ENCODE measurements at places on chromosomes 11 and 22.

GRCh38 chr11:12206529-12206928, 96.1 kb downstream of the MICAL2 start:
- no peak for DNase-seq

GRCh38 chr11:33478111-33478573, 221.0 kb downstream of the HIPK3 start:
- peak; percentile 74 for DNase-seq

DNA sequence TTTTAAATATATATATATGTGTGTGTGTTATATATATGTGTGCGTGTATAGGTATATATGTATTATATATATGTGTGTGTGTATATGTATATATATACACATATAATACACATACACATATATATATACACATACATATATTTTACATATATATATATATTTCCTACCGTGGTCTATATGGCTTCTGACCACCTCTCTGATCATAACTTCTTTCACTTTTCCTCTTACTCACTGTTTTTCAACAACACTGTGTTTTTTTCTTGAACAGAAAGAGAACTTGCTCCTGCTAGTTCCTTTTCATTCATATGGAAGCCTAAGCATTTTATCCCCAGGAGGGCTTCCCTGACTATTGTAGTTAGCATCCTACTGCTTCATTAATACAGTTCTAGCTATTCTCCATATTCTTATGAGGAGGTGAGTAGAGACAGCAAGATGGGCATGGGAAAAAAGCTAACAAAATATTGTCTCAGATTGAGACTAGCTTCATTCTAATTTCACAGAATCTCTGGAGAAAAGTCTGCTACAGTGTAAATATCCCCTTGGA, 38.5 kb upstream of the CTSC start:
- DNase-seq = no peak

GRCh38 chr11:113698515-113698914, 7.6 kb downstream of the TMPRSS5 start:
- no peak for DNase-seq

- DNase-seq = no peak
Measured at GRCh38 chr11:98842187-98842586, 178.6 kb upstream of the CNTN5 start.

DNA sequence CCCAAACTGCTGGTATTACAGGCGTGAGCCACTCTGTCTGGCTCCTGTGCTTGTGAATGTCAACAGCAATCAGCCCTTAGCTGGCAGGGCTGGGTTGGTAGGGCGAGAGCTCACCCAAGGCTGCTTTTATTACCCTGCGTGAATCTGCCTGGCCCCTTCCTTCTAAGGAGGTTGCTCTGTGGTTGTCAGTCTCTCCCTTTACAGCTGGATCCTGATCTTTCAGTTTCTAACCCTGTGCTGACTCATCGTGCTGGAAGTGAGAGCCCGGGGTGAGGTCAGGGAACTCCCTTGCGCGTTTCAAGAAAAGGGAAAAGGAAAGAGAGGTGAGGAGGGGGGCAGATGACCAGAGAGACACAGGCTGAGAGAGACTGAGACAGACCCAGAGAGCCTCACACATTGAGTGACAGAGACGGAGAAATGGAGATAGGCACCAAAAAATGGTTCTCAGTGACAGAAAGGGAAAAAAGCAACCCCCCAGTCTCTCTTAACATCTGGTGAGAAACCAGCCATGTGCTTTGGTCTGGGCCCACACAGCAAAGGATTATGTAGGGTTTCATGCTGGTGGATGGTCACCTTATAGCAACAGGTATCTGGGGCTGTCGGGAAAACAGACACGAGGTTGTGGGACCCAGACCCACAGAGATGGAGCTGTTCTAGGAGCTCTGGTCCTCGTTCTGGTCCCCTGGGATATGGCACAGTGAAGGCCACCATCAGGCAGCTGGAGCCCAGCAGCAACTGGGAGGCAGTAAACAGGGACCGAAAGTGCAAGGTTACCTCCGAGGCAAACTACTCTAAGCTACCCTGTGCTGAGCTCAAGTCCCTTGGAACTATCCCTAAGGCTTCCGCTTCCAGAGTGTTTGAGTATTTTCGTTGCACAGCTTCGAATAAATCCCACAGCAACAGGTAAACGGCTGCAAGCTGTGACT, 2.5 kb downstream of the TCN2 start:
- no peak for DNase-seq

- DNase-seq = no peak
Measured at GRCh38 chr11:116043857-116044256, 539.6 kb upstream of the CADM1 start.

DNA sequence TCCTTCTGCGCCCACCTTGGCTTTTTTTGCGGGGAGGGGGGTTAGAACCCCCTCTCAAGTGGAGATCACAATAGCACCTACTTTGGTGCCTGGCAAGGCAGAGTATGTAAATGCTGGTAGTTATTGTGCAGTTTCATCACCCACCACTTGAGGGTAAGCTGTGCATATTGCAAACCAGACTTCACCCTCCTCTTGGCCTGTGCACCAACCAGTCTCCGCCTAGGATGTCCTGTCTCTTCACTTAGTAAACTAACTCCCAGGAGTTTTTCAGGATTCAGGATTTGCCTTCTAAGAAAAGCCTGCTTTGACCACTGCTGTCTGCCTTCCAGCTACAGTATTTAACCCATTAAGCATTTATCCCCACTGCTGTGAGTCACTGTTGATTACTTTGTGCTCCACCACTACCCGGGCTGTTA, 2.0 kb upstream of the UBXN1 start:
- no peak for DNase-seq

DNA sequence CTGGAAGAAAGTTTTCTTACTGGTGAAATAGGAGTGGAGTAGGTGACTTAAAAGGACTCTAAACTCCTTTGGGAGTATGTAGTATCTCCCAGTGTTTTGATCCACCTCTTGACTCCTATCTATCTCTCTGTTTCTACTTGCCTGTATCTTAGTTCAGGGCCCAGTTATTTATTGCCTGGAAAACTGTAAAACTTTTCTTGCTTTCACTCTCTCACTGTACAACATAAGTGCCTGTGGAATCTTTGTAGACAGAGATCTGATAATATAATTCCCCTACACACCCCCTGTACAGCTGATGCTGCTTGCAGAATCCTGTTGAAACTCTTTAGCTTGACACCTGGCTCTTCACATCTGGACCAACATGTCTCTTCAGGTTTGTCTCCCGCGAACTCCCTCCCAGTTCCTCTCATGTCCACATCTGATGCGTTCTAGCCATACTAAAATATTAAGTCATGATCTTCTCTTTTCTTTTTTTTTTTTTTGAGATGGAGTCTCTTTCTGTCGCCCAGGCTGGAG, 26.5 kb upstream of the SESN3 start:
- DNase-seq = no peak

- DNase-seq = no peak
Measured at GRCh38 chr11:27698872-27699241, 1.4 kb downstream of the BDNF start.

GRCh38 chr22:19769393-19769715, 8.8 kb downstream of the TBX1 start:
- DNase-seq = no peak

DNA sequence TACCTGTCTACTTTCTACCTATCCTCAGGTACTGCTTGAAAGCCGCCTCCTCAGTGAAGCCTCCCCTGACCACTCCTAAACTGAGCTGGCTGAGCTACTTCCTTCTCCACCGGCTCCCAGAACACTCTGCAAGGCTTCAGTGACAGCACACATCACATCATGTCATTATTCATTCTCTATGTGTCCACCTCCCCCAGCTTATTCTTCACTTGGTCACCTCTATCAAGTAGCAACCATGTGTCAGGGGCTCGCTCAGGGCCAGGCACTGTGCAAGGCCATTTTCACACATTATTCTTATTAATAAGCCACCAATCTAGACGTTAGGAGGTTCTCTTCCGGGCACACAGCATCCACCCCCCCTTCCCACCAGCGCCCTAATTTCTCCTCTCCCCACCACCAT, 3.7 kb upstream of the ELFN2 start:
- no peak for DNase-seq

- no peak for DNase-seq
Measured at GRCh38 chr11:67366961-67367760, 6.2 kb downstream of the CLCF1 start.

- no peak for DNase-seq
Measured at GRCh38 chr11:118264569-118265465, 720 bp upstream of the MPZL2 start.

- no peak for DNase-seq
Measured at GRCh38 chr11:26418386-26418912, 86.5 kb downstream of the ANO3 start.

GRCh38 chr11:70825893-70826540, 426.4 kb downstream of the SHANK2 start:
- DNase-seq = no peak

DNA sequence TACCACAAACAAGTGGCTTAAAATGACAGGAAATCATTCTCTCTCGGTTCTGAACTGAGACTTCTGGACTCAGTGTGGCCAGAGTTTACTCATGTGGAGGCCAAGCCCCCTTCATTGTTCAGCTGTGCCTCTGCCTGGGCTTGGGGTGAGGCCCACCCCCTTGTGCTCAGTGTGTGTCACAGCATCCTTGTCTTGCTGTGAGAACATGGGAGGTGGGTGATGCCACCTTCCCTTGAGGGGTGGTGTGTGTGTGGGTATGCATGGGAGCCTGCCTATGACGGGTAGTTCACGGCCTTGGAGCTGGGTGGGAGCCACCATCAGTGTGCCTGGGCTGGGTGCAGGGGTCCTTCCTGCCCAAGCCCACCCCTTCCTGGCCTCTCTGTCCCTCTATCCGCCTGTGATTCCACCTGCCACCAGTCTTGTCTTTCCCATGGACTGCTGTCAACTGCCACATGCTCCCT, 101.7 kb downstream of the MORC2 start:
- no peak for DNase-seq

GRCh38 chr11:109998921-109999320, 94.3 kb upstream of the ZC3H12C start:
- no peak for DNase-seq
